ENCODE measurements at places on chromosomes 5 and 9. TPM values are rescaled to one million over a fixed set of nuclear protein-coding genes. Genes with fewer than 3 reads are reported as not detected.

Gene RASGRF2
- 12.0 TPM for total RNA-seq

DNA sequence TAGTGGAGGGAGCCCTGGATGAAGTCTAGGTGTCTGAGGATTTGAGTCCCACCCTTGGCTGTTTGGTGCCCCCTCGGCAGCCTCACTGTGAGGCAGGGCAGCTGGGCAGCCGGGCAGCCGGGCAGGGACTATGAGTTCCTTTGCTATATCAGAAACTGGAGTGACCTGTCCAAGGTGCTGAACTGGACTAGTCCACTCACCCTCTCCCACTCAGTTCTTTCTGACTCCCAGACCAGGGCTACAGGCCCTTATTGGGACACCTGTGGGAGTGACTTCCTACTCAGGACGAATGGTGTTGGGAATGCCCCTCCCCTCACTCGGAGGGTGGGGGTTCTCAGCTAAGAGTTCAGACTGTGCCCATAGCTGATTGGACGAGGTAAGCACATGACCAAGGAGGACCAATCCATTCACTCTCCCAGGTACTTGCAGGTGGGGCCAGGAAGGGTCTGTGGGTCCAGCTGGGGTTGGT, 34.1 kb upstream of the RAPGEF1 start:
- DNase-seq = peak; percentile 70
- H3K27me3 ChIP-seq = peaks cover 6% of the 10 kb centered on the region
- no peaks in the 10 kb centered on the region for H3K4me1 ChIP-seq
- H3K36me3 ChIP-seq = no peaks in the 10 kb centered on the region

DNA sequence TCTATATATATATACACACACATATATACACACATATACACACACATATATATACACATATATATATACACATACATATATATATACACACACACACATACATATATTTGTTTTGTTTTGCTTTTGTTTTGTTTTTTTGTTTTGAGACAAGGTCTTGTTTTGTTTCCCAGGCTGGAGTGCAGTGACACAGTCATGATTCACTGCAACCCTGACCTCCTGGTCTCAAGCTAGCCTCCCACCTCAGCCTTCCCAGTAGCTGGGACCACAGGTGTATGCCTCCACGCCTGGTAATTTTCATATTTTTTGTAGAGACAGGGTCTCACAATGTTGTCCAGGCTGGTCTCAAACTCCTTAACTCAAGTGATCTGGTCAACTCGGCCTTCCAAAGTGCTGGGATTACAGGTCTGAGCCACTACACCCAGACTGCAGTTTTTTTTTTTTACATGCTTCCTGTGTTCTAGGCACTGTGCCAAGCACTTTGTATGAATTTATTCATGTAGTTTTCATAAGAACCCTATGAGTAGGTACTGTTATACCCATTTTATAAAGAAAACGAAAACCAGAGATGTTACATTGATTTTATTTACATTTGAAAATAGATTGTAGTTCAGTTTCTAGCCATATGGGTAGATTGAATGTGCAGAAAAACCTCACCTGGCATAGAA, 120.7 kb downstream of the PBX3 start:
- no peaks in the 10 kb centered on the region for H3K36me3 ChIP-seq
- H3K4me1 ChIP-seq = no peaks in the 10 kb centered on the region
- H3K4me3 ChIP-seq = no peak overlapping the region
- DNase-seq = peak; percentile 62

DNA sequence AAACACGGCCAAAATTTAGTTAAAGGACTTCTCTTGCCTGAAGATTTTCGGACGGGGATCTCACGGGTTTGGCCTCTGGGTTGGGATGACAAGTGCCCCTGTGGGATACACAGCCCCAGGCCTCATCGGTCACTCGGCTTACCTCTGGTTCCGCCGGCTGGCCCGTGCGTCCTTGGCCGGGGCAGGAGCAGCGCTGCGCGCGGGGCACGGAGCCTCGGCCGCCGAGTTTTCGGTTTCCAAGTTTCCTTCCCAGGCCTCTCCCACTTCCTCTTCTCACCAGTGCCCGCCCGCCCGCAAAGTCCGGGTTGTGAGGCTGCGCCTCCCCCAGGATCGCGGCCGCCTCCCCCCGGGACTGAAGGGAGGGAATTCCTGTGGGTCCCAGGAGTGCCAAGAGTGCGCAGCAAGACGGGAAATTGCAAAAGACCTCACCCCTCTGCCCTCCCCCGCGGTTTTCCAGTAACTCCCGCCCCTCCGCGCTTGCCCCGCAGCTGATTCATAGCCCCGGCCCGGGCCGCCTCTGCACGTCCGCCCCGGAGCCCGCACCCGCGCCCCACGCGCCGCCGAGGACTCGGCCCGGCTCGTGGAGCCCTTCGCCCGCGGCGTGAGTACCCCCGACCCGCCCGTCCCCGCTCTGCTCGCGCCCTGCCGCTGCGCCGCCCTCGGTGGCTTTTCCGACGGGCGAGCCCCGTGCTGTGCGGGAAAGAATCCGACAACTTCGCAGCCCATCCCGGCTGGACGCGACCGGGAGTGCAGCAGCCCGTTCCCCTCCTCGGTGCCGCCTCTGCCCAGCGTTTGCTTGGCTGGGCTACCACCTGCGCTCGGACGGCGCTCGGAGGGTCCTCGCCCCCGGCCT, at the start of gene OSMR:
TSS of gene OSMR (plus strand) at position 487 of the 853 bp plus-strand sequence. CDS start 23,033 bp downstream, outside the sequence.
- peak within 1 kb of the TSS; percentile 80 for H3K4me3 ChIP-seq
- H3K36me3 ChIP-seq = peaks cover 6% of the 10 kb centered on the region
- H3K27ac ChIP-seq = peak within 1 kb of the TSS; percentile 94
- DNase-seq = peak; percentile 97
- H3K4me1 ChIP-seq = peaks cover 12% of the 10 kb centered on the region
- H3K27me3 ChIP-seq = no peaks in the 10 kb centered on the region

Gene BBLN
- 19.2 TPM for total RNA-seq

- no peak overlapping the region for H3K4me3 ChIP-seq
- no peaks in the 10 kb centered on the region for H3K36me3 ChIP-seq
- no peaks in the 10 kb centered on the region for H3K4me1 ChIP-seq
- peaks cover 25% of the 10 kb centered on the region for H3K27me3 ChIP-seq
- peak; percentile 77 for DNase-seq
Measured at GRCh38 chr9:131762356-131762932, 22.6 kb upstream of the RAPGEF1 start.

Data from lung (tissue), 17 donors.